ENCODE measurements at places on chromosomes 4 and X.

- DNase-seq = no peak
Observed at GRCh38 chrX:95754411-95754810, 930.2 kb upstream of the DIAPH2 start.

DNA sequence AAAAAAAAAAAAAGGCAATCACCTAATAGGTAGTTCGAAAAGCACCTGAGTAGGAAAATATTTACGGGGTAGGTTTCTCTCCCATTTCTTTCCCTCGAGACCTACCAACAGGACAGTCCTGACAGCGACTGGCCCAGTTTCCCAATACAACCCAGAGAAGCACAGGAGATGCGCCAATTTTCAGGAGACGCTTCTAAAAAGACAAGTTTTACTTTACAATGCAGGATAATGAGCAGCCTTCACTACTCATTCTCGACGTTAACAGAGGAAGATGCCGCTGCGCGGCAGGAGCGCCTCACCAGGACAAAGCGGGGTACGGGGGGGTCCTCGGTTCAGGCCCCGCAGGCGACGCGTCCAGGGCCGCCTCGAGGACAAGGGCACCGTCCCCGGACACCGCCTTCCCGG, 708 bp downstream of the BCLAF3 start:
- peak; percentile 11 for DNase-seq

DNA sequence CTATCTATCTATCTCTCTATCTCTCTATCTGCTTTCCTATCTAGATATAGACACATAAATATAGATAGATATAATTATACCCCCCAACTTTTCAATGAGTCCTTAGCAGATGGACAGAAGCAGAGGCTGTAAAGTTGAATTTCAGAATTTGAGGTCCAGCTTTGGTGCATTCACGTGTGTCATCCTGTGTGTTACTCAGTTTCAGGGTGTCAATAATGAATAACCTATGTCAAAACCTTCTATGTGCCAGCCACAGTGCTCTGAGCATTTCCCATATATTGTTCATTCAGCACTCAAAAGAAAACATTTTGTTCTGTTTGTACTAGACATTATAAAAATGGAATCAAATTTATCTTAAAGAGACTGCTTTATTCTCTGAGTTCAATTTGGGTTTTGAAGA, 310.0 kb downstream of the ARHGAP24 start:
- DNase-seq = no peak

GRCh38 chr4:26093551-26093950, 179.5 kb downstream of the SMIM20 start:
- no peak for DNase-seq

DNA sequence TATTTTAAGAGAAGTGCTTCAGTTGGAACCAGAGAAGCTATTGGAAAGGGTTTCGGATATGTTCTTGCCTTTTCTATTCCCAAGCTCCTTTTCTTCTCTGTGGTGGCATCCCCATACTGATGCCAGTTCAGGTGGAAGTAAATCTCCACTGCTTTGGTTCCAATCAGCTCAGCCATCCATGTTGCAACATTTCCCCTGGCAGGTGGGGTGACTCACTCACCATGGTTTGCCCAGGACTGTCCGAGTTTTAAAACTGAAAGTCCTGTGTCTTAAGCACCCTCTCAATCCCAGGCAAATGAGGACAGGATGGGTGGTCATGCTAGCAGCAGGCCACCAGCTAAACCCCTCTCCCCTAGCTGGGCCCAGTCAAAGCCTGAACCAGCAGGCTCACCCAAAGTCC, 15.1 kb downstream of the RAI2 start:
- no peak for DNase-seq

GRCh38 chr4:6115342-6115741, 85.0 kb downstream of the JAKMIP1 start:
- DNase-seq = no peak

- no peak for DNase-seq
Observed at GRCh38 chrX:132426695-132427281, 62.0 kb downstream of the MBNL3 start.

DNA sequence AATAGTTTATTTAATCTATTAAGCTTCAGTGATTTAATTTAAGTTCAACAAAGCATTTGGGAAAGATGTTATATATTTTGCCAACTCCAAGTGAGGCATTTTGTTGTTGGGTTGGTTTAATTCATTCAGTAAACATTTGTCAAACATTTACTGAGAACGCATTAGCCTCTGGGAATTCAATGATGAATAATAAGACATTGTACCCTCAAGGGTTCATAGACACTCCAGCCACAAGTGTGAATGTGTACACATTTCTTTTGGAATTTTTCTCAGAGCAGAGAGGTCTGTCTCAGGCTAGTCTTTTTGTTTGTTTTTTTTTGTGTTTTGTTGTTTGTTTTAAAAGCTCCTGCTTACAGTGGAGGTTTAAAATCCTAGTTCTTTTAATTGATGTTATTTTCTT, 203.9 kb downstream of the SOWAHB start:
- DNase-seq = no peak

DNA sequence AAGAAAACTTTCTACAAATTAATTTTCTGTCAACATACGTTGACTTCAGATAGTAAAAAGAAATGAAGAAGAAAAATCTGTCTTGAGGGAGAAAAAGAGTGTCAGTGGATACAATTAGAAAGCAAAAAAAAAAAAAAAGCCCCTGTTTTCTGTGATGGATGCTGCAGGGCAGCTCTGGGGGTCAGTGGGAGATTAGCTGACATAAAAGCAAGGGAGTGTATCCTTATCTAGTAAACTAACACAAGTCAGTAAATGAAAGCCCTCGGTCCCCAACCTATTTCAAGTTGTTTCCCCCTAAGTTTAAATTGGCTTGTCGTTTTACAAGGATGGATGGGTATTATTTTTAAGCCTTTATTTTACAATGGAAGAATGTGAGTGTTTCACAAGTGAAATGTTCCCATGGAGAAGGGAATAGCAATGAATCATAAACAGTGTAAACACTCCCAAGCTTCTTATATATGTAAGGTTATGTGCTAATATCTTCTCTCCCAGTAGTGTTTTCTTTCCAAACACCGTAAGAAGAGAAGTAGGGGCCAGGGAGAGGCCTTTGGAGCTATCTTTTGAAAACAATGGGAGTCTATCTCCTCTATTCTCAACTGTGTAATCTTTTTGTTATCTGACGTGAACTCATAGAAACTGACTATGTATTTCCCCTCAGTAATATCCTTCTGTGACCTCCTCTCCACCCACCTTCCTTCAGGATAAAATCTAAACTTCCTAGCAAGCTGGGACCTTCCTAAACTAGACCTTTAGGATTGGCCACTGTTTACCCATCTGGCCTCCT, 347.7 kb downstream of the FBXO8 start:
- no peak for DNase-seq

GRCh38 chr4:34733185-34733941, 1511.0 kb downstream of the ARAP2 start:
- DNase-seq = no peak

- DNase-seq = no peak
Observed at GRCh38 chrX:81201071-81201470, 642 bp downstream of the HMGN5 start.

GRCh38 chrX:9466124-9466495, 1.3 kb downstream of the TBL1X start:
- no peak for DNase-seq

GRCh38 chr4:184270808-184271413, 53.2 kb upstream of the ENPP6 start:
- DNase-seq = no peak

DNA sequence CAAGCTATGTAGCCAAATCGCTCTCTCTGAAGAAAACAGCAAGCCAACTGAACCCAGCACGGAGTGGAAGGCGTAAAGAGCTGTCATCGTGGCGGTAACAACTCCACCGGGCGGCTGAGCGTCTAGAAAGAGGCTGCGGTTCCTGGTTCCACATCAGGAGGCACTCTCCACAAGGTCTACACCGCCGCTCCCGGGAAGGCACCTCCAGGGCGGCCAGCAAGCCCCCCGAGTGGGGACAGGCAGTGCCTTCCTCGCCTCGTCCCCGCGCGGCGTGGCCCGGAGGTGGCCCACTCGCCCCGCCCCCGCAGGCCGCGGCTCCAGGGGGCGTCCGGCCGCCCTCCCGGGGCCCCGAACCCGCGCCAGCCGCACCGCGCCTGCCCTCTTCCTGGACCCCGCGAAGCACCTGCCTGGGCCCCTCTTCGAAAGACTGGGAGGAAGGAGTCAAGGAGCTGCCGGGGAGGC, 755 bp downstream of the KLHL8 start:
- peak; percentile 51 for DNase-seq

GRCh38 chr4:25367877-25368276, 9.2 kb upstream of the ANAPC4 start:
- no peak for DNase-seq

DNA sequence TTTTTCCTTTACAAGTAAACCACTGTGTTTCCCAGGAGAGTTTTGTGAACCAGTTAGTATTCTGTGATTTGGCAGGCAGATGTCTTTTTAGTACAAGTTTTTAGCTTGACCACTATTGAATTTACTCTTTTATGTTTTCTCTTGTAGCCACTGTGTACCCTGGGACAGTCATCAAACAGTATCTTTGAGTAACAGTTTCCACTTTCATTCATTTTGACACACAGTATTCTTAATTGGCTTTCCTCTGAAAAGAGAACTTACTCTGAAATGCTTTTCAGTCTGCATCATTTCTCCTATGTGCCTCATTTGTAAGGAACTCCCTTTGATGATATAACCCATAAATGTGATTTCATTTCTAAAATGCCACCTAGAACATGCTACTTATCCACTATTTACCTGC, 476.5 kb downstream of the PDGFC start:
- DNase-seq = no peak

DNA sequence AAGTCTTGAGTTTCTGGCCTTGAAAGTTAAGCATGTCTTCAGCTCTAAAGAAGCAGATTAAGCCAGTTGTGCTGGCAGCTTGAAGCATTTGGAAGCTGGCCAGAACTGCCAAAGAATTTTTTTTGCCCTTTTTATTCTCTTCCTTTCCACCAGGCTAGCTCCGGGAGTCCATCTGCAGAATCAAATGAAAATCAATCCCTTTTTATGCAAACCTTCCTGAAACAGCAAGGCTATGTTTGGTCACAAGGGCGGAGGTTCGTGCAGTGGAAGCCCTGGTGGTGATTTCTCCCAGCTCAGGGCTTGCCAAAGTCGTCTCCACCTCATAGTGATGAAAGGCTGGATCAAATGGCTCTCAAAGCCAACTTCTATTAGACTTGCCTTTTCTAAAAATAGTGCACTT, 21.6 kb upstream of the C4orf54 start:
- no peak for DNase-seq

DNA sequence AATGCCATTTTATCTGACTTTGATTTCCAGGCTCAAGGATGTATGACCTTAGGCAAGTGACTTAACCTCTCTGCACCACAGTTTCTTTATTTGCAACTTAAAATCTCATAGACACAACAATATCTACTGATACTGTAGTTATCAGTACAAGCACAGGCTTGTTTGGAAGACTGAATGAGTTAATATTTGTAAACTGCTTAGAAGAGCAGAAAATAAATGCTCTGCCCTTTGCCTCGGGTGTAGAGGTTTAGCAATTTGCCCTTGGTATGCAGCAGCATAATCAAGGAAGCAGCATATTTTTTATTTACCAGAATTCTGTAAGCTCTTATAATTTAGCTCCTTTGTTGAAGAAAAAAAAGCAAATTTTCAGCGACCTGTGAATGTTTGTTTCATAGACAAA, 2.9 kb upstream of the CXCL1 start:
- DNase-seq = no peak

- no peak for DNase-seq
Observed at GRCh38 chr4:87260477-87260876, 40.1 kb upstream of the KLHL8 start.

DNA sequence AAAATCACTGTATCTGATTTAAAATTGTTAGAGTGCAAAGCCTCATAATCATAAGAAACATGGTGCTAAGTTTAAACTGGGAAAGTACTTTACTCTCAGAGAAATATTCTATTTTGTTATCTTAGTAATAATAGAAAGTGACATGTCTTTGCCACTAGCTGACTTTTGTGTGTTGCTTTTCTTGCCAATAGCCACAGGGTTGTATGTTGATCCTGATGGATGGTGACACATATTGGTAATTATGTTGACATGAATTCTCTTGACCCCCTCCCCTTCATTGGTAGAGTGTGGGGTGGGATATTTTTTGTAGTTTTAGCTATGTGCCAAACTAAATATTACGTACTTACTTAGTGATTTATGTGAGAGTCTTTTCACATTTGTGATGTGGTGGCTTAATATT, 103.1 kb upstream of the MAP9 start:
- DNase-seq = no peak

DNA sequence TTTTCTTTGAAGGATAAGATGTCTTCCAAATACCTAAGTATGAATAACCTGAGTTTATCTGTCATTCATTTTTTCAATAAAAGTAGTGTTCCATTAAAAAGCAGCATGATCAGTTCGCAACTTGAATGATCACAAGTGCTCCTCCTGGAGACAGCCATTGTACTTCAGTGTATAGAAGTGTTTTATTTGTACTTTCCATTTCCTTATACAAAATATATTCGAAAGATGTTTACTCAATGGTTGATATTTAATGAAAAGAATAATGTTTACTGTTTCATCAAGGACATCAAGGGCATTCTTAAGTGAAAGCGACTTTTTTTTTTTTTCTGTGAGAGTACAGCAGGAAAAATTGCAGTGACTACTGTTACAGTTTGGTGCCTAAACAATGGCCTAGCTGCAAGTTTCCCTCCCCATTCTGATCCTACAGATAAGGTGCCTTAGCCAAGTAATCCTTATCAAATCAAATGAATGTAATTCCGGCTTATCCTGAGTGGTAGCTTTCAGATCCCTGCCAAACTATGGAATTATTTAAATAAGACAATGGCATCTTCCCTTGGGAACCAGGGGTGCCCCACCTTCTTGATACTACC, 69.0 kb upstream of the IL15 start:
- no peak for DNase-seq

GRCh38 chrX:108811891-108812290, 75.5 kb upstream of the IRS4 start:
- DNase-seq = no peak

Data from T-helper 1 cell (primary cell).